ENCODE measurements at places on chromosomes 11 and 22. TPM values are rescaled to one million over a fixed set of nuclear protein-coding genes. Genes with fewer than 3 reads are reported as not detected.
A peak's percentile ranks its signal among the peaks of the same experiment; 100 is the strongest.

- DNase-seq, result peak; percentile 77
These were observed 13.1 kb downstream of the IFT27 start for GRCh38 chr22:36762687-36763260.

DNA sequence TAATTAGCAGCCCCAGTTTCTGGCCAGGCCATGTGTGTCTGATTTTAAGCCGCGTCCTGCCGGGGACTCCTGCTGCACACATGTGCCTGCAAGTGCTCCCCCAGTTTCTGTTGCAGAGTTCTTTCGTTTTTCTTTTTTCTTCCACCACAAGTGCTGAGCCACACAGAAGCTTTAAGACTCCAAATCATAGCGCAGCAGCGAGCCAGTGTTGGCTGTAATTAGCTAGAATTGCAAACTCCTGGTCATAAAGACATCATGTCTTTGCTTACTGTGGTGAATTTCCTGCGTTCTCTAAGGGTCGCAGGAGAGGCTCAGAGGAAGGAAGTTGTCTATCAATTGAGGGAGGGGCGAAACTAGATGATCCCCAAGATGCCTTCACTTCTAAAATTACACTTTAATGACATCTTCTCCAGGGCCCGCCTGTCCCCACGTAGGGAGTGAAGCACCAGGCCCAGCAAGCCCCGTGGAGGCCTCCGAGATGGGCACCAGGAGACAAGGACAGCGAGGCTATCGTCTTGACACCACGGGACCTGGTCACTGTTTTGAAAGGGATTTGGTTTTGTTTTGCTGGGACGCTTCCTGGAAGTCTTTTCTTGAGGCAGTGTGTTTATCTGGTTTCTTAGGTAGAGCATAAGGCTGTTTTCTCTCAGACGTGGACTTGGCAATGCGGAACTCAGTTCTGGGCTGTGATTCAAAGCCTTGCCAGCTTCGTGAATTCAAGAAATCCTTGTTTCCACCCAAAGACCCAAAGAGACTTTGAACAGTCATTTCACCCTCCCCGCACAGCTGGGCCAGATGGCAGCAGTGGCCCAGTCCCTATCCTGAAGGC lies 71.8 kb downstream of the UBASH3B start:
- DNase-seq, result no peak

The ENDOD1 gene
- total RNA-seq, result 19.6 TPM

The KCNE3 gene
- total RNA-seq, result 9.5 TPM

DNA sequence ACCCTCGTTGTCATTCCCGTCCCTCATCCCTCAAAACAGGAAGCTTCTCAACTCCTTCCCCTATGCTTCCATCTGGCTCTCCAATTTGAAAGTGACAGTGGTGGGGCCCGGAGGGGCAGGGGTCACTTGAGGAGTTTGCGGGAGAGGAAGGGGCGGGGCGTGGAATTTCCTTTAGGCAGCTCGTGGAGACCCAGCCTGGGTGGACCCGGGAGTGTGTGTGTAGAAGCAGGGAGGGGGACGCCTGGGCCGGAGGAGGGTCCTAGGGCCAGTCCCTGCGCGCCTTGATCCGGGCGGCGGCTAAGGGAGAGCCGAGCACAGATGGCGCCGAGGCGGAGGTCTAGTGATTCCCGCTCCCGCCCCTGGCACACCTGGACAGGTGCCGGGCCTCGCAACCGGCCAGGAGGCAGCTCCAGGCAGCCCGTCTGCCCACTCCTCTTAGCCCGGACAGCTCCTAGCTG lies 7.8 kb upstream of the PAX6 start:
- DNase-seq, result no peak

The AP5B1 gene
- 7.8 TPM for total RNA-seq

The ATXN10 gene
- 156 TPM for total RNA-seq

- no peak for DNase-seq
These were observed 96.5 kb downstream of the LUZP2 start for GRCh38 chr11:24593332-24593731.

DNA sequence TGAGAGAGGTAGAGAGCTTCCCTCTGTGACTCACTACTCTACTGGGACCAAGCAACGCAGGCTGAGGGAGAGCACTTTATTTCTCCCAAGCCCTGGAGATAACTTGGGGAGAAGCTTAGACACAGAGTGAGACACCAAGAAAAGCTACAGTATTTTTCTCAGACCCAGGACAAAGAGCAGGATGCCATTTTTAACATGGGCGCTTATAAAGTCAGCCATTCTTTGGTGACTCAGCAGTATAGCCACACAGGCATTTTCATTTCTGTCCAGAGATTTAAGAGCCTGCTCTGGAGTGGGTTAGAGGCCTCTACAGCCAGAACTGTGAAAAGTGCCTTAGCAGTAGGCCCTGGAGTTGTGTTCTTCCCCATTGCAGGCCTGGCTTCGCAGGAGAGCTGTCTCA lies 55.0 kb upstream of the GLYAT start:
- no peak for DNase-seq

GRCh38 chr11:76524919-76525318 lies 80.1 kb downstream of the EMSY start:
- no peak for DNase-seq

DNA sequence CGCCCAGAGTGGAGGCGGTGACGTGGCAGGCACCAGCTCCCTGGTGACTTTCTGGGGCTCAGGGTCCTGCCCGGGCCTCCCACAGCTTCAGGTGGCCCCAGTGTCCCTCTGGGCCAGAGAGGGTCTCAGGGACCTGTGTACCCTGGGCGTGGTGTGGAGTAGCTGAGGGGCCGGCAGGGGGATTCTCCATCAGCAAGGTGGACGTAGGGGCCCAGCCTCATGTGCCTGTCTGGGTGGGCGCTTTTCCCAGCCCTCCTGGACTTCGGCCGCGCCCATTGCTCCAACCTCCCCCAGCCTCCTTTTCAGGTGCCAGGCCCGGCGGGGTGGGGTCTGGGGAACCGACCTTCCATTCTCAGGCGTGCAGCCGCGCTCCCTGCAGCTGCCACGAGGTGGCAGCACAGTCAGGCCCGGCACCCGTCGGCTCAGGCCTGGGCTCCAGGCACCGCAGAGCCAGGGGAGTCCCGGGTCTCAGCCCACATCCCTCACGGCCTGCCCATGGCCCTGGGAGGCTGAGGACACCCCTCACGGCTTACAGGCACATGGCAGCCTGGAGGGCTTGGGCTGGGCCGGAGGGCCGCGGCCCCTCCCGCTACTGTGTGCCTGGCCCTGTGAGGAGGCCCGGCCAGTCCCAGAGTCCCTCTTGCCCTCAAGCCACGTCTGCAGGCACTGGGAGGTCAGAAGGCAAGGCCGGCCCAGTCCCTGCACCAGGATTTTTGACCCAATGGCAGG lies 19.9 kb upstream of the MUC5B start:
- DNase-seq, result no peak

- DNase-seq, result no peak
These were observed 648 bp downstream of the KCNJ11 start for GRCh38 chr11:17387811-17388210.

The DERL3 gene
- total RNA-seq, result 0.24 TPM

The CSF2RB gene
- 9.7 TPM for total RNA-seq

GRCh38 chr11:102112509-102112821 lies 2.2 kb downstream of the YAP1 start:
- no peak for DNase-seq

DNA sequence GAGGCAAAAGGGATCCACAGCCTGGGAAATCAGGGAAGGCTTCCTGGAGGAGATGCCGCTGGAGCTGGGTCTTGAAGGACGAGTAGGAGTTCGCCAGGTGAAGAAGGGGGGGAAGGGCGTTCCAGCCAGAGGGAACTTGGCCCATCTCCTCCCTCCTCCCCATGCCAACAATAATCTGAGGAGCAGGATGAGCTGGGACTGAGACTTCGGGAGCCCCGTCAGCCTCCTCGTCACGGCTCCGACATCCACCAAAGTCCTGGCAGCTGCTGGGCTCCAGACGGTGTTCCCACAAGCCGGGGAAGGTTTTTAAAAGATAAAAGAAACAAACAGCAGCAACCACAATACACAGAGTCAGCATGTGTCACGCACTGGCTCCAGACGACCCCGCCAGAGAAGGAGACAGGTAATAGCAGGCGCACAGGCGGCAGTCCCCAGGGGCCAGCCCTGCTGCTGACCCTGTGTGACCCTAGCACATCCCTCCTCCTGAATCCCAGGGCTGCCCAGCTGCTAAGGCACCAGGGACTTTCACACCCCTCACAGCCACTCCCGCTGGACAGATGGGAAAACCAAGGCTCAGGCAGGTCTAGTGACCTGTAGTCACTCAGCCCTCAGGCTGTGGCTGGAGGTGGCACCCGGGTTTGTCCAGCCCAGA lies 37.3 kb downstream of the NUP50 start:
- no peak for DNase-seq

The TP53AIP1 gene
- not detected for total RNA-seq

The UPK3A gene
- 0.45 TPM for total RNA-seq

DNA sequence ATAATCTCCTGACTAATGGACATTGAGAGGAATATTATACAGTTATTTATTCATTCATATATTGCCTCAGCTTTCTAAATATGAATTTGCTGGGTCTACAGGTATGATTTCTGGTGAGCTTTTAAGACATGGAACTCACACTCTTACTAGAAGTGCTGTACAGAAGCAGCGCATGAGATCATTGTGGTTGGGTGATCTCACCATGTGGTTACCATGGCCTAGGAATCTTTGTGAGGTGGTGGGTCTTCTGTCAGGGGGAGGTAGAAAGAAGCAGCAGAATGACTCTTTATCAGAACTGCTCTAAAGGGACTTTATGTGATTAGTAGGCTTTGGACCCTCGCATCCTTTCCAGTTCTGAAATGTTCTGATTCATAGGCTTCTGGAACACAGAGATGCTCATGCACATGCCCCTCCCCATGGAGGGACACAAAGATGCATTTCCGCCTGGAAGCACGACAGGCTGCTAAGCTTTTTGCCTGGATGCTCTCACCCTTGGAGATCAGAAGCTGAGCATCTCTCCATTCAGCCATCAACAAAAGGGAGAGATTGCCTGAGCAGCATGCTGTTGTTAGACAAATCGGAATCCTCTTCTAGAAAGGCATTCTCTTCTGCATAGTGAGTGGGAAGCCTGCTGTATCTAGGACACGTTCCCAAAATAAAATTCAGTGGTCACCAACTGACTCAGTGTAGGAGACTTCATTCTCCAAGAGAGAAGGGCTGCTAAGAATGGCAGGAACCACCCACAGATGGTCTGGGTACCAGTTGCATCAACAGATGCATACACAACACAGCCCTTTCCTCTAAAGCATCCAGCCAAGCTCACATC lies 51.3 kb downstream of the KIRREL3 start:
- no peak for DNase-seq

GRCh38 chr11:125202362-125202880 lies 37.9 kb downstream of the PKNOX2 start:
- DNase-seq, result no peak

DNA sequence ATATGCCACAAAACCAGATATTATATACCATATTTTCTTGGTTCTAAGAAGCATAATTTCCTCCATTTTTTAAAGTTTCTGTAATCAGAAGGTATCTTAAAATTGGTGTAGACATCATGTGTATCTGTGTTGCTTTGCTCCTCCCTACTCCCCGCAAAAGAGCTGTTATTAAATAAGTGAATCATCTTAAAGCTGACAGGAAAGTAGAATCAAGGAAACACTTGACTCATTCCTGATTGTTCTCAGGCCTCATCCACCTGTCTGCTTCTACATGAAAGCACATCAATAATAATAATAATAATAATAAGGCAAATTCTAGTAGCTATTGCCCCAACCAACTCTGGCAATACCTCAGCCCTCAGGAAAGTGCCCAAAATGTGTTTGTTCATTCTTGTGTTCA lies 26.2 kb upstream of the GUCY1A2 start:
- no peak for DNase-seq

The CHST1 gene
- 1.3 TPM for total RNA-seq

The TECTA gene
- total RNA-seq, result 1.1 TPM

- no peak for DNase-seq
These were observed 36.9 kb upstream of the RAB1B start for GRCh38 chr11:66231561-66231960.

DNA sequence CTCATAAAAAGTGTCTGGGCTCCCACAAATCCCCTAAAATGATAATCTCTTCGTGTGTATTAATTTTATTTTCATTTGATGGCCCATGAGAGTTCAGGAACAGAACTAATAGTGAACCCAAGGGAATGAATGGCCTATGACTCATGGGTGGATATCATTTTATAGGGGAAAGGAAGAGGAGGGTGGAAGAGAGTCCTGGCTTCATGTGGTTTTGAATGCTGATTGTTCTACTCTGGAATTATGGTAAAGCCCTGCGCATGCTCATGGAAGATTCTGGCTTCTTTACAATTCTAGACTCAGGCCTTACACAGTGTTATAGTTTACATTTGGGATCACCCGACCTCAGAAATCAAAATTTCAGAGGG lies 35.2 kb downstream of the MAML2 start:
- DNase-seq, result no peak

- DNase-seq, result no peak
These were observed 143.0 kb downstream of the TBC1D22A start for GRCh38 chr22:46905415-46905814.

GRCh38 chr11:33266393-33267215 lies 9.4 kb downstream of the HIPK3 start:
- DNase-seq, result peak; percentile 67

The OR56A1 gene
- not detected for total RNA-seq

- DNase-seq, result peak; percentile 15
These were observed 8.6 kb upstream of the MMP8 start for GRCh38 chr11:102733232-102733875.

- DNase-seq, result no peak
These were observed 55.7 kb upstream of the EMID1 start for GRCh38 chr22:29149841-29150555.

- DNase-seq, result no peak
These were observed 230.3 kb downstream of the ETS1 start for GRCh38 chr11:128357073-128357472.

Measured in heart left ventricle (tissue), 16 donors.